ENCODE measurements at places on chromosomes 1 and 21.

DNA sequence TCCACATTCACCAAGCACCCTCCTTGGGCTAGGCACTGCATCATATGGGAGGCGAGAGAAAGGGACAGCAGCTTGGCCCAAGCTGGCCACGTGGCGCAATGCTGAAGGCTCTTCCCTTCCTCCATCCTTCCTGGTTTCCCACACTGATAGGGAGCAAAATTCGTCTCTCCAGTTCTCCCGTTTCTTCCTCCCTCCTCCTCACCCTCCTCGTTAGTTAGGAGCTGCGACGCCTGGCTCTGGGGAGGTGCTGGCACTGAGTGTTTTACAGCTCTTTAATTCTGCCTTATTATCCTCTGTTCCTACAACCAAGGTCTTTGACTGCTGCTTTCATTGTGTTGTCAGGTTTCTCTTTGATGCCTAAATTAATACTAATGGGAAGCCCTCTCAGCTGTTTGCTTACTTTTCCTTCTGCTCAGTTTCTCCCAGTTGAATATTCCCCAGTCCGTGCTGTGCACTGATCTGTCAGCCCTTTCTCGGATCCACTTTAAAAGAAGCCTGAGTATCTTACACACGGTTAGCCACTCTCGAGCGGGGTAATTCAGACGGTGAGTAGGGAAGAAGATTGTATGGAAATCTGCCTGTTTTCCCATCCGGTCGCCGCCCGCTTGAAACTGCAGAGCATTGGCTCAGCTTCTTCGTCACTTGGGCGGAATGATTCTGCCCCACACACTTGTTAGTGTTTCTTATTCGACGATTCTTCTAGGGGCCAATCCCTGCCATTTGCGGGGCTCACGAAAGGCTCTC is 56.2 kb upstream of the SMYD2 start:
- DNase-seq = no peak

DNA sequence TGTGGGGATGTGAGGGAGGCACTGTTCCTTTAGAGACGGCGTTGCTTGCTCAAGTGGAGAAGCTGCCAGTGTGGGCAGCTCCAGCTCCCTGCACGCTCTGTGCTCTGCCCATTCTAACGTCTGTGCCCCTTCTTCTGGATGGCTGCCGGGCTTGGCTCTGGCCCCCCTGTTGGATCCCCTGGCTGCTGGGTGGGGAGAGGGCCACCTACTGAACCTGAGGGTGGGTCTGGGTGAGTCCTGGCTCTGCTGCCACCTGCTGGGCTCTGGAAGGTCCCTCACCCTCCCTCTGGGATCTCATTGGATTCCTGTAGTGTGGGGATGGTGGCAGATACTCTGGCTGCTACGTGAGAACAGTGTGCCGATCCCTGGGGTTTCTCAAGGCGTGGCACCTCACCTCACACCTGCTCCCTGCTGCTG is 5.0 kb downstream of the PFKL start:
- DNase-seq = no peak

DNA sequence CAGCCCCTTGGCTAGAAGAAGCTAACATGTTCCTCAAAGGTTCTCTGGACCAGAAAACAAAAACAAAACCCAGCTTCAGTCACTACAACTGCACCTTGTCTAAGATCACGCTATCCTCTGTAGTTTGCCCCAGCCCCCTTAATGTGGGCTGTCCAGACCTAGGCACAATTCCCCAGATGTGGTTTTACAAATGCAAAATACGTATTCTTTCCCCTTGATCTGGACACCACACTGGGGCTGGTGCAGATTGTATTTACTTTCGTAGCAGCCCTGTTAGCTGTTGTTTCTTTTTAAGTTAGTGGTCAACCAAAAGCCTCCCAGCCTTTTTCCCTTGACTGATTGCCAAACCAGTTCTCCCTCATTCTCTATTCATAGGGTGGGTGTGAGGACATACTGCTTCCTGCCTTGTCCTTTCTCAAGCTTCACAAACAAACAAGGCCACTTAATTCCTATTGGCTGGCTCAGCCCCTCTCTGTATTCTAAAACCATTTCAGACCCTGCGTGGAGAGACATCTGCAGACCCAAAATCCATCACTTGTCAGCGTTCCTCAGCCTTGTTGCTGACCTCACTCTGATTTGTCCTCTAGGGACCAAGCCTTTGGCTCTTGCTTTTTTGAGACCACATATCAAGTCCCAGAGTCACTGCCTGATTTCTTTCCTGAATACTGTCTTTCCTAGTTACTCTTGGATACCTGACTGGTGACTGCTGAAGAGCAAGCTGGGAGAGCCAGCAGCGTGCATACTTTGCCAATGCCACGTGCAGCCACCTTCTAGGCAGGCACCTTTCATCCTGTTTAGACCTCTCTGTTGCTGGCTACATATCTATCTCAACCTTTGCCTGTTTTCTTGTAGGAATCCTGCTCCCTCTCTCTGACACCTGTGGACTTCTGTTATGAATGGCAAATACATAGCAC is 96.4 kb upstream of the RAB3GAP2 start:
- no peak for DNase-seq

DNA sequence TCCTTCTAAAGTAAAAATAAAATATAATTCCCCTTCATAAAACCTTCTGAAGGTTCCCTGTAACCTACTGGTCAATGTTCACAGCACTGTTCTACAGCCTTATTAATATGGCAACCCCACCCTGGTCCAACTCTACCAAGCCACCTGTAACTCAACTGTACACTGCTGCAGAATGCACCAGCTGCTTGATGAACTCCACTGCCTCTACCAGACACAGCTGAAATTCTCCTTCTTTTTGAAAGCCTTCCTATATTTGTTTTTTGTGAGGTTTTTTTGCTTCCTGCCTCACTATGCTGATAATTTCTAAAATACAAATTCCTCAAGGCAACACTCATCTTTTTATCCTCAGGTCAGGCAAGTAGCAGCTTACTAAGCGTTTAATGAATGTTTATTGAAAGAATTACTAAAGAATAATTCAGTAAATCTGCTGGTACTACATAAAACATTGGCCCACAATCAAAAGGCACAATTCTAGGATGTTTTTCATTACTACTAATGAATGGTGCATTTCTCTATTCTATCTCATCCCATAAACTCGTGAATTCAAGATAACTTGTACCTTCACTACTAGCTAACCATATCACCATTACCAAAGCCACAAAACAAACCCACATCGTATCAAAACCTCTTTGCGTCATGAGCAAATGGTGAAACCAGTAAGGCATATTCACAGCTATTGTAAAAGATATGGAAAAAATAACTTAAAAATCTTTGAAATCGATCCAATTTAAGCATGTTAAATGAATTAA is 2.4 kb downstream of the SSX2IP start:
- no peak for DNase-seq

GRCh38 chr1:32953495-32953894 is 11.1 kb downstream of the RNF19B start:
- DNase-seq = no peak

DNA sequence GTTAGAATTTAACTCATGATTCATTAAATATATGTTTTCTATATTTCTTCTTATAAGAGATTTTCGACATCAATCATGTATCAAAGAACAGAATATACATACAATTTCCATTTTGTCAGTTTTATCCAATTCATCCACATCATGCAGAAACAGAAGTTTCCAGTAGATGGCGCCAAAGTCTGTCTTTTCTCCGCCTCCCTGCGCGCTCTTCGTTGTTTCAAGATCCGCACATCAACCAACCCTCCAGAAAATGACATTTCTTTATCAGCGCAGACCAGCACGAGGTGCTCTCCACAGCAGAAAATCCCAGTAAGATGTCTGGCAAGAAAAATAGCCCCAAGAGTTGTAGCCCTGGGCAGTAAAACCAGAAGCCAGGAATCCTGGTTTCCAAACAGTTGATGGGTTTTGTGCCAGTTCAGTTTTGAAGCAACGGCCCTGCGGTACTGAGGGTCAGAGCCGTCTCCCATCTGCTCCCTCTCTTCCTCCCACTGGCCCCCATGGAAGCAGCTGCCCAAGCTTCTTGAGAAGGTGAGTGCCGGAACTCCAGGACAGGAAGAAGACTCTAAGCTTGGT is 38.6 kb upstream of the GPR137B start:
- no peak for DNase-seq

GRCh38 chr1:110485725-110486124 is 33.2 kb downstream of the KCNA10 start:
- DNase-seq = no peak

DNA sequence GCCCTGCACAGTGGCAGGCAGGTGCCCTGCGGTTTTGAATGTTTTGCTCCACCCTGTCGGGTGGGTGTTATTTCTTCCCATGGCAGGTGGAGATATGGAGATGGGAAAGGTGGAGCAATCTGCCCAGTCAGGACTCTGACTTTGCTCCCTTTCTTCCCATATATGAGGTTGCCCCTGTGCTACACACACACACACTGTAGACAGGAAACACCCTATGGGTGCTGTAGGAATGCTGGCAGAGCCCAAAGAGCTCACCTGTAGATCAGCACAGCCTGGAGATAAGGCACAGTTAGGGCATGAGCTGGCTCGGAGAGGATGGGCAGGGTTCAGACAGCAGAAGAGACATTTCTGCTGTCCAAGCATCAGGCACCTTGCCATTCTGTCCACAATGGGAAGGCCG is 246.0 kb upstream of the AJAP1 start:
- DNase-seq = no peak

DNA sequence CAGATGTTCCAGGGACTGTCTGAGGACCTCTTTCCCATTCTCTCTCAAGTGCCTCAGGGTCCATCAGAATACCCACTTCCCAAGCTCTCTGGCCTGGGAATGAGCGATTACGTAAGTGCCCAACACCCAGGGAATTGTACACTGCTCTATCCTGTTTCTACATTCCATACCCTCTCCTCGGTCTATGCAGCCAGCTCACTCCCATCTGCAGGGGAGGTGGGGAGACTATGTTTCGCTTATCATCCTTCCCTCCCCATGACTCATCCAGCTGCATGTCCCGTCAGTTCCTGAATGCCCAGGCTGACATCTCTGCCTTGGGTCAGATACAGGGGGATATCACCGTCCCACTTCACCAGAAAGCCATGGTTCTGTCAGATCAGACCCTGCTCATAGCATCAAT is 34.5 kb upstream of the CD1D start:
- no peak for DNase-seq

- DNase-seq = no peak
These were observed 405.9 kb upstream of the B3GALT2 start for GRCh38 chr1:193592317-193592716.

GRCh38 chr1:227895828-227896685 is 51.7 kb downstream of the WNT9A start:
- DNase-seq = no peak

GRCh38 chr1:10283318-10283984 is 73.1 kb downstream of the KIF1B start:
- DNase-seq = no peak

DNA sequence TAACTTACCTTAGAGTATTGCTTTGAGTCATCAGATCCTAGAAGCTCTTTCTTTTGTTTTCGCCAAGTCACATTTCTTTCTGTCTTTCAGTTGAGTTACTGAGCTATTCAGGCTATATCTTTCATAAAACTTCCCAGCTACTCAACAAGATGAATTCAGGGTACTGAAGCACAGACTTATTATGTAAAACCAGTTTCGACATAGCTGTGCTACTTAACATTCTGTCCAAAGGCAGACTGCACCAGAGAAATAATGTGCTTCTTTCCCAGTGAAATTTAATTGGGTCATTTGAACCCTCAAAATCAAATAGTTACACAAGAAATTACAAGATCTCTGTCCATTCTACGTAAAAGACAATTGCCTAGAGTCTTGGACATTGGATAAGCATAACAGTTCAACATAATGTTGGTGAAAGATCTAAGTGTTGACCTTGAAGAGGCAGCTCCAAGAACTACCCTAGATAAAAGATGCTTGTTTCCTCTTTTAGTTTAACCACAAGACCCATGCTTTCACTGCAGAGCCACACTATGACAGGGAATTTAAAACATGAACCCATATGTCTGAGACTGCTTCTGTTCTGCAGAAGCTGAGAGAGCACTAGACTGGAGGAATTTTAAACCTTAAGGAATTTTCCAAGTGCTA is 163.2 kb downstream of the LRRC40 start:
- DNase-seq = no peak

GRCh38 chr1:15139654-15140350 is 13.7 kb upstream of the TMEM51 start:
- DNase-seq = no peak

GRCh38 chr21:28776251-28776650 is 216.4 kb downstream of the LTN1 start:
- DNase-seq = peak; percentile 28

GRCh38 chr1:186566140-186566855 is 105.4 kb upstream of the PDC start:
- DNase-seq = no peak

DNA sequence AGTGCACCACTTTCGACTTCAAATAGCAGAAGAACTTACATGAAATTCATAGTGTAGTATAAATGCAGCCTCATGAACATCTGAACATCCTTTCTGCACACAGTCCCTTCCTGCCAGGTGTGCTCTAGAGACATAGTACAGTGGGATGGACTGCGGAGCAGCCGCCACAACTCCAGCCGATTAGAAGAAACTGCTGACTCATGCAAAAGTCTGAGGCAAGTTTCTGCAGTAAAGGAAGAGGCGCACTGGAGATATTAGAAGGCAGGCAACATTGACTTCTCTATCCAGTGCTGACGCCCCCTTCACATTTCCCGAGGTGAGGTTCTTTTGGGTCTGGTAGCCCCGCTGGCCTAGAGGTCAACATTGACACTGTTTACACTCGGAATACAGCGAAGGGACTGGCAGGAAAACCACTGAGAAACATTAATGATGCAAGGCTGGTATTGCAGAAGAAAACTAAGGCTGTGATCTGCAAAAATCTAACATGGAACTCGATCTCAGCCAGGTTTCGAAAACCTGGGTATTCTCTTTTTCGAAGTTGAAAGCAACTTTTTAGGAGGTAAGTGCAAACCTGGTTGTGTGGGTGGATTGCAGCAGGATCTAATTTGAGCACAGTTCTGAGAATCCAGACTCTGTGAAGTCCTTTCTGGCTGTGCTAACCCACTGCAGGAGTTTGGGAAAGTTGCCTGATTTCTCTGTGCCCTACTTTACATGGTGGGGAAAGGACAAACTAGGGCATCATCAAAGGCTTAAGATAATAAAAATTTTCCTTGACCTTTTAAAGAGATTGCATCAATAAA is 90.7 kb downstream of the CDC7 start:
- no peak for DNase-seq

GRCh38 chr1:211326528-211327345 is at the start of gene TRAF5:
Gene TRAF5 (plus strand): TSS chr1:211326833. CDS start chr1:211353240, 26,407 bp downstream.
- no peak for DNase-seq

Data from HS-5 (cell line).